ENCODE measurements at places on chromosomes 12 and 14.
A peak's percentile ranks its signal among the peaks of the same experiment; 100 is the strongest.

DNA sequence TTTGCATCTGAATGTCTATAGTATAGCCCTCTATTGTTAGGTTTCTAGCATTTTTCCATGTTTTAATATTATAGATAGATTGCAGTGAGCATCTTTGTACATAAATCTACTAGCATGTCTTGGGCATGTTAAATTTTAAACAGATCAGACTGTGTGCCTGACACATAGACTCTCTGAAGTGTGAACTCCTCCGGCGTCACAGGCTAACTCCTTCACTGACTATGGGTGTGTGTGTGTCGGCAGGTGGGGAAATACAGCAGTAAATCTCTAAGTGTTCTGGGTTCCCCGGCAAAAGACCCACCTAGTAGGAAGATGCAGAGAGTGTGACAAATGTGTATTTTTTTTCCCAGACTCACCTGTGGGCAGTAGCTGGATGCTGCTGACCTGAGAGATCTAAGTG, 2.3 kb downstream of the VWF start:
- no peak for DNase-seq

DNA sequence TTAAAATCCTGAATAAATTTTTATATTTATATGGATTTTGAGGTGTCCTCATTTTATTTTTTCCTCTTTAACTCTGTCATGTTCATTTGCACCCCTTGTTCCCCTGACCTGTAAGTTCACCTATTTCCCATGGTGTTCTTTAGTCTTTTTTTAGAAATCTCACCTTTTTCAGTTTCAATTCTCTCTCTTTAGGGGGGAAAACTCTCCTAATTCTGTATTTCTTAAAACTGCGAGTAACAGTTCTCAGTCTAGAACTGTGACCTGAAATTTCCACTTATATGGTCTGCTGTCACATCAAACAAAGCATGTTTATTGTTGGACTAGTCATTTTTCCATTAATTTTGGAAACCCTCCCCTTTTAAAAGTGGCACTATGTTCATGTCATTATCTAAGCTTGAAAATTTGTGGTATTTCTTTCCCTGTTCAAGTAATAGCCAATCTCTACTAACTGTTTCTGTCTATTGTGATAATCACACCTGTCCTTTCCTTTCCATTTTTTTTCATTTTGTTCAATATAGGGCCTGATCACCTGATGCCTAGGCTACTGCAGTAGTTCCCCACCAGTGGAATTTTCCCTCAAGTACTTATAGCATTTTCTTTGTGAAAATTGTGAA, 14.0 kb upstream of the FBXO33 start:
- no peak for DNase-seq

DNA sequence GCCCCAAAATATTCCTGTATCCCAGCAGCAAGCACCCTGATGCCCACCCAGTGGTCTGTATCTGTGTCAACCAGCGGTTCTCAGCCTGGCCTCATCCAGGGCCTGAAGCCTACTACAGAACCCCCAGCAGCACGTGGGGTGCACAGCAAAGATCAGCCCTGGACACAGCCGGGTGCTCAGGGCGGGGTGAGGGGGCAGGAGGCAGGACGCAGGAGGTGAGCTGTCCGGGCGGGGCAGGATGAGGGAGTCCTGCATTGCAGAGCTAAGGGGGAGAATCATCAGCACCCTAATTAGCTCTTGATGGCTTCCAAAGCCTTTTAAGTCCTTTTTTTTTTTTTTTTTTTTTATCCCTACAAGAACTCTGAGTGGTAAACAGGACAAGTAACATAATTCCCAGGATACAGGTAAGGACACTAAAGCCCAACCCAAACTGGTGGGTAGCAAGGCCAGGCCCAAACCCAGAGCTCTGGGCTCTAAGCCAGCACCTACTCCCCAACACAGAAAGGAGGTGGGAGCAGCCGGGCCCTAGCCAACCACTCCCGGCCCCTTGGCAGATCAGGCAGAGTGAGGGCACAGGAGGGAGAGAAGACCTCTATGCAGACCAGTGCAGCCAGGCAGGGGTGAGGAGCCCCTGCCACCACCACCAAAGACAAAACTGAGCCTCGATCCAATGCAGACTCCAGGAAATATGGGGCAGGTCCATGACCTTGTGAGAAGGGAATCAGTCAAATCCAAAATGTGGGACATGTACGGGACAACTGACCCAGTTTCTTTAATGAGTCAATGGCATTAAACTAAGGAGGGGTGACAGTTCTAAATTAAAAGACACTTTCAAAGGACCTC, 32.3 kb upstream of the EIF5 start:
- no peak for DNase-seq

GRCh38 chr12:128069359-128069997, 197.5 kb upstream of the TMEM132C start:
- no peak for DNase-seq

DNA sequence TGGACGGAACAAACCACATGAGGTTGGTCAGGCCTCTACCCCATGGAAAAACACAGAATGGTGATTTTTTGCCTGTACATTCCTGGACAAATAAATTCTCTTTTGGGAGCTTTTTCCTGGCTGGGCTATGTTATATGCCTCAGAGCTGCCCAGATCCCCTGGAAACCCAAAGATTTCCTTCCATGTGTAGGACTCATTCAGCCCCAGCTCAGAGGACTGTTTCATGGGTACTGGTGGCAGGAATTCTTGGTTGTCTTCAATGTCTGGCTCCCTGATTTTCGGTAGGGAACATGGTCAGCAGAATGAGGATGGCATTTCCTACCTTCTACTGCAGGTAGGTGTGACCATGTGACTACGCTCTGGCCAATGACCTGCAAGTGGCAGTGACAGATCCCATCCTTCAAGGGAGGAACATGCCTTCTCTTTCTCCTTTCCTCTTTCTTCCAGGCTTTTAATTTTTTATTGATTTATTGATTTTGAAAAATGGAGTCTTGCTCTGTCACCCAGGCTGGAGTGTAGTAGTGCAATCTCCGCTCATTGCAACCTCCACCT, 15.4 kb upstream of the P2RX7 start:
- no peak for DNase-seq

- no peak for DNase-seq
Measured at GRCh38 chr14:75832621-75833297, 149.0 kb downstream of the TGFB3 start.

- no peak for DNase-seq
Measured at GRCh38 chr14:104595116-104595675, 9.4 kb downstream of the TMEM179 start.

DNA sequence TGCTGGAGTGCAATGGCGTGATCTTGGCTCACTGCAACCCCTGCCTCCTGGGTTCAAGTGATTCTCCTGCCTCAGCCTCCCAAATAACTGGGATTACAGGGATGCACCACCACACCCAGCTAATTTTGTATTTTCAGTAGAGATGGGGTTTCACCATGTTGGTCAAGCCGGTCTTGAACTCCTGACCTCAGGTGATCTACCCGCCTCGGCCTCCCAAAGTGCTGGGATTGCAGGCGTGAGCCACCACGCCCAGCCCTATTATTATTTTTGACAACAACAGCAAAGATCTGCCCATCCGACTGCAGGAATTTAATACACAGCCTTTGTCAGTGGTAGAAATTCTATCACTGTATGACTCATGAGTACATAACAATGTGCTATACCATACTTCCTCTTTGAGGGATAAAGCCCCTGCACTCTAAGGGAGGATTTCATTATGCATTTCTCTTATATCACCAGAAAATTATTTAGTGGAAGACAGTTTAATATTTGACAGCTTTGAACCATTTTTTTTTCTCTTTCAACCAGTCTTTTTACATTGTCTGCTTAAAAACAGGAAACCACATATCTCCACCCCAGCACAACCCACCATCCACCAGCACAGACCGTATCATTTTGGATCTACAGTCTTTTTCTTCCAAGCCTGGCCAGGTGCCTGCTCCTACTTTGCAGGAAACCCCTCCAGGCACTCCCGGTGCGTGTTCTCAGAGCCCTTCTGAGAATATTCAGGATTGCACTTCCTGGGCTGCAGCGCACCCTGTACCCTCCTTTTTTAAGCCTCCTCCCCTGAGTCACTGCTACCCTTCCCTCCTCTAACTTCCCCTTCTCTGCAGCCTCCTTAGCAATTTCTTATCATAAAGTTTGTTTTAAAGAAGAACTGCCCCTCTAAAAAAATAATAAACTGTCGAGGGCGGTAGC, 594 bp downstream of the ARHGDIB start:
- peak; percentile 73 for DNase-seq

GRCh38 chr12:126874427-126875026, 1392.4 kb upstream of the TMEM132C start:
- peak; percentile 56 for DNase-seq

- DNase-seq: no peak
Measured at GRCh38 chr14:66377574-66377973, 108.6 kb upstream of the CCDC196 start.

DNA sequence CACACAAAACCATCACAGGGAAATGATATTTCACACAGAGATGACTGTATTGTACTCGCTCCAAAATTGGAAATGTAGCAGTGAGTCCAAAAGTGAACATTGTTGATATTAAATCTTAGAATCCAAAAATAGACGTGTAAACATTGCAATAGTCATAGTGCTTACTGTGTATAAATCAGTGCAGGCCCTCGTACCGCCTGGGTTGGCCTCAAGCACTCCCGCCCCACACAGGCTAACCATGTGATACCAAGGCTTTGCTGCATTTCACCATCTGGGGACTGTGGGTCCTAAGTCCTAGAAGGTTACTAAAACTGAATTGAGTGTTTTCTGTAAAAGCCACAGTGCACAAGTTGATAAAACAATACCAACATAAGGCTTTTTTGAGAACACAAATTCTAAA, 107.3 kb downstream of the PPP2R5E start:
- DNase-seq: no peak

DNA sequence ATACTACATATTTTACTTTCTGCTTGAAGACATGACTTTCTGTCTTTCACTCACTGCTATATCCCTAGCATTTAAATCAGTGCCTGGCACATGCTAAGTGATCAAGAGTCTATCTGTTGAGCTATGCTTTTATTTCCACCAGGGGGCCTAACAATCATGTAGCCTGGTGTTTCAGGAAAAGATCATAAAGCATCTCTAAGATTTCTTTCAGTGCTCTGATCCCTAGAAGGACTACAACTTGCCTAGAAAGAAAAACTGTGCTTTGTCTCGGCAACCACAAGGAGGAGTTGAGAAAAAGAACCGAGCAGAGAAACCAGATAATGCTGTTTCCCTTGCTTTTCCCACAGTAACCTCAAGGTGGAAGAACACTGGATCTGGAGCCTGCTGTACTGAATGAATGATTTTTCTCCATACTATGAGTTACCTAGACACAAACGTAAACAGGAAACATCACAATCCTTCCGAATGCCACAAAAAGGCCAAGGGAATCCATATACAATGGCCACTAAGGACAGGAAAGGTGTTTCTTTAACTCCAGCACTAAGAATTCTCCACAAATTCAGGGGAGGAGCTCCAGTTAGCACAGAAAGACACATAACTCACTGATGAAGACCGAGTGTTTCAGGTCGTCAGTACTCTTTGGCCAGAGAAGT, 1.2 kb downstream of the CRY1 start:
- DNase-seq: peak; percentile 78

DNA sequence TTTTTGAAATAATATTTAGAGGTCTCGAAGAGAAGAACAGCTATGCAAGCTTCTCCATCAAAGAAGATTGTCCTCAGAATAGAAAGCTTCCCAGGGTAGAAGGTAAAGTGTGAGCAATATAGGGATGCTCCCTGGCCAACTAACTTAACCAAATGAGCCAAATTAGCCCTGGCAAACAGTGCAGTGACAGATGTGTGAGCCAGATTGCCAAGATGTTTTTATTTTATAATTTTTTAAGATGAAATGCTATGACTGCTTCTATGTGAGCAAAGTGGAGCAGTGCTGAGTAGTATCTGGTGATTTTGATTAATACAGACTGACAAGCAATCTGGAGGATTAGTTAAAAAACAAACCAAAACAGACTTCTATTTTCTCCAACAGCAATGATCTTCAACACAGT, 202.1 kb downstream of the NOVA1 start:
- DNase-seq: no peak

- no peak for DNase-seq
Measured at GRCh38 chr14:102280376-102280962, 24.5 kb downstream of the MOK start.

GRCh38 chr14:58717813-58718212, 80.1 kb downstream of the DACT1 start:
- no peak for DNase-seq

GRCh38 chr12:46492471-46493085, 120.0 kb upstream of the SLC38A2 start:
- DNase-seq: no peak

GRCh38 chr12:17108877-17109541, 503.0 kb upstream of the LMO3 start:
- no peak for DNase-seq

DNA sequence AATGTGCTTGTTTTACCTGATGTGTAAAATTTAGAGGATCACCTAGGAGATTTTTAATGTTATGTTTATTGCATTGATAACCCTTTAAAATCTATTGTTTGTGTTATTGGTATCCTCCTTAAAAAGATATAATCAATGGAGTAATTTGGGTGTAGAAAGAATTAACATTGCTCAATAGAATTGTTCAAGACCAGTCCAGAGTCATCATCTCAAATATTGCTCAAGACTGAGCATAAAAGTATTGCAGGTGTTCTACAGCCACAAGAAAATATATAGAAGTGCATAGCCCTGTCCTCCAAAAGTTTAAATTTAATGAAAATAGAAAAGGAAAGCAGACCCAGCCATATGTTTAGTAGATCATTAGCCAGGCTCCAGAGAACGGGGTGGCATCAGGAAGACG, 102.5 kb upstream of the ARID2 start:
- DNase-seq: no peak

DNA sequence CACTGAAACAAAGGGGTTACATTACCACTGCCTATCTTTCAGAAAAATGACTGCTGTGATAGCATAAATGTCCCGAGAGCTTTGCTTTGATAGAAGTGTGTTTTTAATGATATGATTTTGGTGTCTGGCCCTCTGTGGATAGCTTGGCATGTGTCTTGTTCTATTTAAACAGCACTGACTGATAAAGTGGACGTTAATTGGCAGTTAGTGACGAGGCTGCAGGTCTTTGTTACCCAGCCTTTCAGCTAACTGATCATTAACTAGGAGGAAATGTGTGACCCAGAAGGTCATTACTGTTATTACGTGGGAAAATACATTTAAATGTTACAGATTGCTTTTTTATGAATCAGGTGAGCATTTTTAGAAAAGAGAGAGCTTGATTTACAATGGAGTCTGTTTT, 428.3 kb downstream of the DIO2 start:
- no peak for DNase-seq

GRCh38 chr12:104850781-104851180, 107.3 kb downstream of the SLC41A2 start:
- DNase-seq: no peak

- DNase-seq: no peak
Measured at GRCh38 chr12:23757541-23757962, 191.9 kb downstream of the SOX5 start.

Data from CD4-positive, alpha-beta T cell treated with Interleukin-17A for 1 hour (primary cell).